Activated CD8-positive, alpha-beta memory T cell treated with anti-CD3 and anti-CD28 coated beads for 4 hours (primary cell): ENCODE measurements at places on chromosomes 3 and 15.

DNA sequence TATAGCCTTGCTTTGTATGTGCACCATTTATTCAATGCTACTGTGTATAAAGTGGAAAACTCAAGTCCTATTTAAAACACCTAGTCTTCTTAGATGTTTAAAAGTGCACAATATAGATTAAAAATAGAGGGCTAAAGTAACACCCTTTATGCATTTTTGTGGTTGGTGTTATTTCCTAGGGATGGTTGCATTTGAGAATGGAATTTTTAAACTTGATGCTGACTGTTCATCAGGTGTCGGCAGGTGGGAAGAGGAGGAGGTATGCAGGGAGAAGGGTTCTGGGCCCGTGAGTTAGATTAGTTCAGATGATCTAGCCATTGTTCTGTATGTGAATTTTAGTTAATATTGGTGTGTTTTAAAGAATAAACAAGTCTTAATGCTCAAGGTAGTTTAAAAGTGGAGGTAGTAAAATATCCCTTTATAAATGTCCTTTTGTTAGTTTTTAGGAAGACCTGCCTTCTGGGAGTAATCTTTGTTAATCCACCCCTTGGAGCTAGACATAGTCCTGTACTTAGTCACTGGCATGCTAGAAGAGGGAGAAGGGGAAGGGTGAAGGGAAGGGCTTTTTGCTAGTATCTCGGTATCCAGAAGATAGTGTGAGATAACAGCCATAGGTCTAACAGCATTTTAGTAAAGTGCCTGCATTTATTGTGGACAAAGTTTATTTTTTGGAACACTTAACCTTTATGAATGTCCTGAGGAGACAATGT, 8.1 kb upstream of the SRPRB start:
- no peak for DNase-seq

DNA sequence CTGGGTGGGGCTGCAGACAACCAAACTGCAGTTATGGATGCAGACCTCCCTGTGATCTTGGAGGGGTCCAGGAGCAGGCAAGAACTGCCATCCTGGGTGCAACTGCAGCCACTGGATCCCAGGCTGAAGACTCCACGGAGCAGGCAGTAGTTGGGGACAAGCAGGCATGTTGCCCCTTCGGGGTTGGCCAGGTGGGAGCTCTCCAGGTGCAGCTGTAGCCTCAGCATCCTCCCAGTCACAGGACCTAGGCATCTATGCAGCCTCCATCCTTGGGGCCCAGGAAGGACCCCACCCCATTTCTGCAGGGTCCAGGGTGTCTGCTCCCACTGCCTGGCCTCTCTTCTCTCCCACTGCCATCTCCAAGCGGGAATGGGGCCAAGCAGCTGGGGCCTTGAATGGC, 322.2 kb upstream of the RBMS3 start:
- DNase-seq = no peak

- peak; percentile 7 for DNase-seq
Measured at GRCh38 chr15:74725845-74726773, 781 bp upstream of the CYP1A1 start.

DNA sequence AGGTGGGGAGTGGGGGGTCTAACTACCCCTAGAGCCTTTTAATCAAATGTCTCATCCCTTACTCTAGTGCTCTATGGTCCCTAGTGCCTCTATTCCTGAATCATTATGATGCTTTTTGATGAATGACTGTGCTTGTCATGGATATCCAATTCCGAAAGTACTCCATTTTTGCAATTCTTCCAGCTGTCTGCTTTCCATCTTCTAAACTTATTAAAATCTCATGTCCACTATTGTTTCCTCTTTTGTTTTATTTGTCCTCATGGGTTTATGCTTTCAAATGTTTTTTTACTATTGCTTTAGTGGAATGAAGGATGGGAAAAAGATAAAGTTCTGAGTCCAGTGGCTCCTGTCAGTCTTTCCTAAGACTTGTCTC, 77.2 kb upstream of the KCNMB2 start:
- DNase-seq = no peak

- no peak for DNase-seq
Measured at GRCh38 chr3:45746777-45747622, 49.3 kb downstream of the SLC6A20 start.

DNA sequence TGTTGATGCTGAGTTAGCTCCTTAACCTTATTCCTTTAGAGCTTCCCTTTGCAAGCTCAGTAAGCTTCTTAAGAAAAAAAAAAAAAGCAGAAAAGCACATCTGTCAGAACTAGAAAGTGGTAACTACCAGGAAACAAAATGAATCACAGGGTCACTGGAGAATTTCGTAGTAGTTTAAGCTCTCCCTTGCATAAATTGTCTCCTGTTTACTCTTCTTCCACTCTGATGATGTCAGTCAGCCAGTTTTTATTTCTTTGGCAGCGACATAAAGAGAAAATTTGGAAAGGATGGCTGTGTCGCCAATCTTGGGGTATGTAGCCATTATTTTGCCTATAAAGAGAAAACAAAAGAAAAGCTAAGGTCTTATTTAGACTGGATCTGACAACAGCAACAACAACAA, 3.2 kb upstream of the GABRR3 start:
- DNase-seq = no peak

DNA sequence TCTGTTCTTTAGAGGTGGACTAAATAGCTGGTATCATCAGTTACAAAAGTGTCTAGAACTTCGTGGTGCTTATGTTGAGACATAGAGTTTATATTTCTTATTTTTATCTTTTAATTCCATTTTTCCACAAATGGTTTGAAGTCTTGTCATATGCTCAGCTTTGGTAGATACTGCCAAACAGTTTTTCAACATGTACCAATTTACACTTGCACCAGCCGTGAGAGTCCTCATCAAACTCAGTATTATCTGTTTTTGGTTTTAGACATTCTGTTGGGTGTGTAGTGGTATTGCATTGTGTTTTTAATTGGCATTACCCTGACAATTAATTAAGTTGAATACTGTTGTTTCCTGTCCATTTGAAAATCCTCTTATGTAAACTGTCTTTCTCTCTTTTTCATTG, 16.7 kb downstream of the ISLR2 start:
- no peak for DNase-seq

DNA sequence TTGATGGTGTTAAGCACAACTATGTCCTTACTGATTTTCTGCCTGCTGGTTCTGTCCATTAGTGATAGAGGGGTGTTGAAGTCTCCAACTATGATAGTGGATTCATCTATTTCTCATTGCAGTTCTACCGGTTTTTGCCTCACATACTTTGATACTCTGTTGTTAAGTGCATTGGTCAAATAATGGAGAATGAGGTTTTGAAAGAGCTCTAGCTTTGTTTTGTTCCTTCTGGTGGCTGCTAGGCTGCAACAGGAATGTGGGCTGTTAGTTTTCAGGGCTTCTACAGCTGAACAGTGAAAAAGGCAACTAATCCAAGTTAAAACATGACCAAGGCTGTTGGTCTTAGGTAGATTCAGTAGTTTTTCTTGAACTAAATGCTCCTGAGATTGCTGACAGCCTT, 62.6 kb downstream of the BTD start:
- no peak for DNase-seq

- no peak for DNase-seq
Measured at GRCh38 chr3:123609063-123609462, 24.2 kb upstream of the HACD2 start.

GRCh38 chr3:172102883-172103310, 63.5 kb downstream of the FNDC3B start:
- no peak for DNase-seq

- no peak for DNase-seq
Measured at GRCh38 chr3:16395212-16395611, 118.3 kb downstream of the RFTN1 start.

DNA sequence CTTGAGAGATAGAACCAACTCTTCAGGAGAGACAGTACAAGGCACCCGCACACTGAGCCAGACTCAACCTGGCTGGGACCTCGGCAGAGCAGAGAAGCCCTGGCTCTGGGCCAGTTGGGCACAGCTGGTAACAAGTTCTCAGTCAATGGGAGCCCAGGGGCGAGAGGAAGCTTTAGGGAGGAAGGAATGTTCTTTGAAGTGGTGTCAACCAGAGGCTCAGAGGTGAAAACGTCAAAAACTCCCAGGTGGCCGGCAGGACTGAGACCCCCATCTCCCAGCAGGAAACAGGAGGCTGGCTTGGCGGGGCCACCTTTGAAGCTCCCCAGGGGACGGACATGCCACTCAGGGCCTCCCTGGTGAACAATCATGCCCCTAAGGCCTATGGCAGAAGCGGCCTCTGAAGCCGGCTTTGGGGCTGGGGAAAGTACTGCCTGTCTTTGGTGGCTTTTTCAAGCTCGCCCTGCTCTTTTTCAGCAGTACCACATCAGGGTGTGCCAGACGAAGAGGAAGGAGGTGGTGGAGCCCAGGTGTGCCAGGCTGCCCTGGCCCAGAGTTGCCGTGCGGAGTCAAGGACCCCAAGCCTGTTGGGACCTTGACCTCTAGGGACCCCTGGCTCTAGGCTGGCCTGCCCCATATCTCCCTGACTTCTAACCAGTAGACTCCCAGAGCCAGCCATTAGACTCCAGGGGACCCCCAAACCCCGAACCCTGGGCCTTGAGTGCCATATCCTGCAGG, 16.7 kb upstream of the TBC1D21 start:
- DNase-seq = no peak

DNA sequence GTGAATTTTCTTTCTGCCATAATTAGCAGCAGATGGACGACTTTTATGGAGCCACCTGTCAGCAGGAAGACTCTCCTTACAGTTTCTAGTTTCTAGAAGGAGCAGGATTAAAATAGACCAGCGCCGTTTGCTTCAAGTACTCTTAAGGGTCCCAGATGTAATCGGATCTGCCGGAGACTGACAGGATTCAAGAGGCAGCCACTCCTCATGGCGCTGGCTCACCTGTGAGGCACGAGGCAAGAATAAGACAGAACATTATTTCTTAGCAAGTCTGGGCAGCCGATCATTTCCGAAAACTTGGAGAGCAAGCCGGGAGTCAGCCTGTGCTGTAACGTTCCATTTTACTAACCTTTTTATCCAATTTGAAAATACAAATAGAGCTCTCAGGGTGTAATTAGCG, 410.4 kb upstream of the RORA start:
- DNase-seq = no peak

- no peak for DNase-seq
Measured at GRCh38 chr3:101070799-101071121, 77.5 kb upstream of the ABI3BP start.

- no peak for DNase-seq
Measured at GRCh38 chr3:72176537-72177041, 391.6 kb upstream of the PROK2 start.

GRCh38 chr15:68057034-68057433, 2.9 kb downstream of the PIAS1 start:
- DNase-seq = no peak

- no peak for DNase-seq
Measured at GRCh38 chr15:99306694-99307338, 55.5 kb downstream of the LRRC28 start.

GRCh38 chr15:61613729-61614128, 384.6 kb upstream of the RORA start:
- DNase-seq = no peak

DNA sequence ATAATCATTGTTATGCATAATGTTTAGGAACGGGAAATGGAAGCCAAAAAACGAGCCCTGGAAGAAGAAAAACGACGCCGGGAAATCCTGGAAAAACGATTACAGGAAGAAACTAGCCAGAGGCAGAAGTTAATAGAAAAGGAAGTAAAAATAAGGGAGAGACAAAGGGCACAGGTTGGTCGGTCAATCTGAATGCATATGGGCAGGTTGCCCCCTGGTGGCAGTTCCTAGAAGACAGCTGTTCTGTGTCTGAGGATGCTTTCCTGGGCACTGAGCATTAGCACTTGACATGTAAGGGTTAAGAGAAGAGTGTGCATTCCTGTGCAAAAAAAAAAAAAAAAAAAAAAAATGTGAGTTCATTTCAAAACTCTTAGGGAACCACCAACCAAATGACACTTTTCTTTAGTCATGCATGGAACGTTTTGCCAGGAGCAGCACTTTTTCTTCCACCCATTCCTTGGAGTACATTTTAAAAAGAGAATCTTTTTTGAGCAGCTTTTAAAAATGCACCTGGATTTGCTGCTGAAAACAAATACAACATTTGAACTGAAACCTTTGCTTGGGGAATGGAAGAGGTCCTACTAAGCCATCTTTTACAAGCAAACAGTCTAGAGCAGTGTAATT, 11.1 kb upstream of the ABHD10 start:
- peak; percentile 63 for DNase-seq

DNA sequence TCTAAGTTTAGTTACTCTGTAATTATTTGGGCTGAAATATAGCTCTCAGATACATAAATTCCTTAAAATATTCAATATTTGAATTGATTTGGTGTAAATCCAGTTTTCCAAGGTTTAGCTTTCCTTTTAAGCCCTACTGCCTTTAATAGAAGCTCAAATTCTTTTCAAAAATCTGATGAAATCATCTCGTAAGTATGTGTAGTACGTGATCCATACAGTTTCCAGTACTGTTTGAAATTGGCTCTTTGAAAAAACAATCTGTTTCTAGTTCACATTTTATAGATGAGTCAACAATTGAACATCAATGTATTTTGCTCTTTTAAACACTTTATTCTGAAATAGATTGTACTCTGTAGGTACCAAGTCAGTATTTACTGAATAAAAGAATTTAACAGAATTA, 84.2 kb downstream of the LRRC49 start:
- DNase-seq = no peak

- DNase-seq = no peak
Measured at GRCh38 chr3:48684054-48684349, 1.7 kb downstream of the NCKIPSD start.

DNA sequence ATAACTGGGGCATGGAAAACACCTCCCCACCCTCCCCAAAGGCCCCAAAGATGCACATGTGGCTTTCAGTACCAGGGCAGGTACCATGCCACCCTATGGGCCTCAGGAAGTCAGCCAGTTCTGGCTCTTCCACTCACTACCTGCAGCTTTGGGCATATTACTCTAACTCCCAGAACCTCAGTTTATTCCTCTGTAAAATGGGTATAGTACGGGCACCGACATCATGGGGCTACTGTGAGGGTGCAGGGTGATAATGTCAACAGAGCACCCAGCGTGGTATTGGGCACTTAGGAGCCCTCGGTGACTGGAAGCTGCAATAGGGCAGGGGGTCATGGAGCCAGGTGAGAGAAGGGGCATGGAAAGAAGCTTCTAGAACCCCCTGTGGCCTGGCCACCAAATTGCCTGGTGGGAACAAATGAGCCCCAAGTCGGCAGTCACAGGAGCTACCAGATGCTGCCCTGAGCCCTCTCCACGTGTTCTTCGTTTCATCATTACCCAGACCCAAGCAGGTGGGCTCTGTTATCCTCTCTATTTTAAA, 512.1 kb downstream of the SHQ1 start:
- DNase-seq = no peak
